Naive thymus-derived CD8-positive, alpha-beta T cell (primary cell): ENCODE measurements at places on chromosomes 11 and 22.
A peak's percentile ranks its signal among the peaks of the same experiment; 100 is the strongest.

DNA sequence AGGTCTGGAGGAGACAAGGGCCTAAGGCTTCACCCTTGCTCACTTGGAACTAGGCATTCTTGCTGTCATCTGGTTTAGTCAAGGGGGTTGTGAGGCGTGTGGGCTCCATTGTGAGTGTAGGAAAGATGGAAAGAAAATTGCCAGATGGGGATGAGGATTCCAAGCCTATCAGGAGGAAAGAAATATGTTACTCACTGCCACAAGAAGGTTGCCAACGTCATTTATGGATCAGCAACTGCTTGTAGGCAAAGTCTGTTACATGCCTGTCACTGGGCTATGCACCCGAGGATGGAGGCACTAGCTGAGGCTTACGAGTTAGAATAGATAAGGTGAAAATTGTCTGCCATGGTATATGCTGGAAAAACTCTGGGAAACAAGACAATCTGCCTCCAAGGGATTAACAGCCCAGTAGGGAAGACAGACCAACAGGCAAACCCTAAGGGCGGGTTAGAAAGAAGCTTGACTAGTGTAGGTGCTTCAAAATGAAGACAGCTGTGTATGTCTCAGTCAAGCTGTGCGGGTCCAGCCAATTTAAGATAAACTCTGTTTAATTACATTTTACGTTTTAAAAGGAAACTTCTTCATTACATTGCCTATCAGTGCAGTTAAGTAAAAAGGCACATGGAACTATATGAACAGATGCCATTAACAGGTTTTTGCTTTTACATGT, 47.4 kb downstream of the SNX19 start:
- DNase-seq: no peak

DNA sequence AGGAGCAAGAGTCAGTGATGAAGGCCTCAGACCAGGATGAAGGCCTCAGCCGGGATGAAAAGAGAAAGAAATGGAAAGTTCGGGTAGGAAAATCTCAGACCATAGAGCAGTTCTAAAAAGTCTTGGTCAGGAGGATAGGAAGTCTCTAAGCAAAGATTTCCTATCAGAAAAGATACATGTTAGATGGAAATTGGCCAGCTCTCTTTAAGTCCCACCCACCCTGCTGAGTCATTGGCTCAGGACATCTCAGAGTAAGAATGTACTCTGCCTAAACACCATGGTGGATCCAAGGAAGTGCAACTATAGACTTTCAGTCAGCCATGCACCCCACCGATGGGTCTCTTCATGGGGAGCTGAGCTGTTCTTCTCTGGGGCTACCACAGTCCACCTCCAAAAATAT, 4.4 kb downstream of the OR8B3 start:
- DNase-seq: no peak

GRCh38 chr11:124778281-124778680, 16.2 kb upstream of the ESAM start:
- DNase-seq: no peak

DNA sequence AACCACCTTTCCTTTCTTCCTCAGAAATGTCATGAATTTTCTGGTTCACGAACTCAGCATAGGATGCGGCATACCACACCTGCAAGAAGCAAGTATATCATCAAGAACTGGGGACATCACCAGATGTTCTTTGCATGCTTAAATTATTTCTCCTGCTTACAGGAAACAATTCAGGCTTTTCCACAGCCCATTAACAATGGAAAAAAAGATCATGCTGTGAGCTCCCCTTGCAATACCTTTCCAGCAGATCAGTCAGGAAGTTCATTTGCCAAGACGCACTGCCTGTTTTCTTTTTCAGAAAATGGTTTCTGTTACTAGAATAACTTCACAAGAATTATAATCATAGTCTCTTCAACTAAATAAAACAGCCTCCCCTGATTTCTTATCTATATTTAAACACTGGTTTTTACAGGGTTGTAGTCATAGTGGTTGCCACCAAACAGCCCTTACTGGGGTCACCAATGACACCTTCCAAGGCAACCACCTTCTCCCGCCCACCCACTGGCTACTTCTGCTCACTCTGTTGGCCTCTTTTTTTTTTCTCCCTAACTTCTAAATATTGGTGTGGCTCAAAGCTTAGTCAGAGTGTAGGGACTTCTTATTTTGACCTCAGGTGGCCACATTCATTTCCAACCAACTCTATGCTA, 42.3 kb upstream of the NFRKB start:
- DNase-seq: no peak

DNA sequence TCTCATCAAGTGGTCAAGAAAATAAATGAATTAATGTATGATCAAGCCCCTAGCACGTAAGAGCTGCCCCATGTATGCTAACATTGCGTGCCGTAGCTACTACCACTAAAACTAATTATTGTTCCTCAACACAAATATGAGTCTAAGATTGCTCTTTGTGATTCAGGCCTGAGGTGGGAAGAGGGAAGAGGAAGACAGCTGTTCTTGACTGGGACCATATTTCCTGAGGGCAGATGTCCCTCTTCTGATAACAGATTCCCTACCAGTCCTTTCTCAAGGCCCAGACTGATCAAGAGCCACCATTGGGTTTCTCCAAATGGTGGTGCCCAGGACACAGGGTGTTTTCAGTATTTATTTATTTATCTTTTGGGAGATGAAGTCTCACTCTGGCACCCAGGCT, 87.2 kb upstream of the CADM1 start:
- no peak for DNase-seq

GRCh38 chr11:72091292-72091691, 10.6 kb downstream of the LRRC51 start:
- DNase-seq: peak; percentile 72

GRCh38 chr22:44212936-44213335, 32.2 kb downstream of the PARVG start:
- no peak for DNase-seq

- DNase-seq: peak; percentile 19
Observed at GRCh38 chr11:105000797-105001196, 22.2 kb downstream of the CASP5 start.

GRCh38 chr22:24588757-24589481, 4.0 kb downstream of the LRRC75B start:
- DNase-seq: no peak

- DNase-seq: peak; percentile 44
Observed at GRCh38 chr11:1772270-1773130, 8.8 kb upstream of the CTSD start.

DNA sequence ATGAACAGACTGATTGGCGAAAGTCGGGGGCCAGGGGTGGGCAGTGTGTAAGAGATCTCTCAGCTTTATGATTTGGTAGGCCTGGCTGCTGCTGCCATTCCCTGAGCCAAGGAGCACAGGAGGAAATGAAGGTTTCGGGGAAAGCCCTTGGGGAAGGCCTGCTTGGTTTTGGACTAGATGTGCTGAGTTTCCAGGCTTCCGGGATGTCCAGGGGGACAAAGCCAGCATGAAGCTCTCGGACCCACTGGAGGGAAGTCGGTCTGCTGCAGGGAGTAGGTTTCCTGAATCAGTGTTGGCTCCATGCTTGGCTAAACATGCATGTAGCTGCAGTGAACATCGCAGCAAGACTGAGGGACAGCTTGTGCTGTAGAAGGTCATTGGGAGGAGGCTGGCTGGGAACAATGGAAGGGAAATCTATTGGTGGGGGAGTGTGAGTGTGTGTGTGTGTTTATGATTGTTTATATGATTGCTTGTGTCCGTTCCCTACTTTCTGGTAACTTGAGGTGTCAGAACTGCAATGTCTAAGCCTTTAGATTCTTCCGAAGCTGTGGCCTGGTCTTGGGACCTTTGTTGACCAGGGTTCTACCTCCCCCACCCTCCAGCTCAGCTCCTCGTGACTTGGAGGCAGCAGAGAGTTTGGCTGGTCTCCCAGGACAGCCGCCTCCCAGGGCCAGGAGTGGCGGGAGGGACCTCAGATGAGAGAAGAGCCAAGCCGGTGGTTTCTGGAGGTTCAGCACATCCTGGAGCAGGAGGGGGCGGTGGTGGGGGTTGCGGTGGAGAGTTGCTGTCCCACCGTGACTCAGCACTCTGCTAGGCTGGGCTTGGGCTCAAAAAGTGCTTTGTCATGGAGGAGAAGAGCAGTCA, 4.0 kb upstream of the FTH1 start:
- DNase-seq: no peak

DNA sequence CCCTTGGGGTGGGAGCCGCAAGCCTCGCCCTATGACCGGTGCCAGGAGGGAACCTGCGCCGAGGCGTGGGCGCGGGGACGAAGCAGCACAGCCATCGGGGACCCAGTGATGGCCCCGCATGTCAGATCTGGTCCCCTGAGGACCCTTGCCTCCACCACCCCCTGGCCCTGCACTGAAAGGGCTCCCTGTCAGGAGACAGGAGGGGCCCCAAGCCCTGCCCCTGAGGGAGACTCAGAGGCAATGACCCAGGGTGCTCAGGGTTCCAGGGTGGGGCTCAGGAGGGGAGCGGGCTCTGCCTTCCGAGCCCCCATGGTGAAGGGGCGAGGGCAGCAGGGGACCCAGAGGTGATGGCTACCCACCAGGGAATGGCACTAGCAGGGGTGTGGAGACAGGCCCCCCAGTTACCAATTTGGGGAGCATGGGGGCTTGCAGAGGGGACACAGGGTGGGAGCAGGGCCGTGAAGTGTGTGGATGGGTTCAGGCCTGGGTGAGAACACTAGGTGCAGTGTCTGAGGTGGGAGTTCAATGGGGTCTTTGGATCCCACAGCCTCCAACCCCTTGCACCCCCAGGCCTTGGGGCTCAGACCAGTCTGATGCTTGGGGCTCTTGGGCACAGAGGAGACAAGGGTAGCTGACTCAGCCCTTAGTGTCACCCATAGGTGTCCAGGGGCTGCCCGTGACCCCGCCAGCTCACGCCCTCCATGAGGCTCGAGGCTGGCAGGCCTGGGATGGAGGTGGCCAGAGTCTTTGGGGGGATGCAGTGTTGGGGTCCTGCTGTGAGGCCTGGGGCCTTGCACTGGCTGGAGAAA, 499 bp downstream of the LRRC56 start:
- DNase-seq: no peak

DNA sequence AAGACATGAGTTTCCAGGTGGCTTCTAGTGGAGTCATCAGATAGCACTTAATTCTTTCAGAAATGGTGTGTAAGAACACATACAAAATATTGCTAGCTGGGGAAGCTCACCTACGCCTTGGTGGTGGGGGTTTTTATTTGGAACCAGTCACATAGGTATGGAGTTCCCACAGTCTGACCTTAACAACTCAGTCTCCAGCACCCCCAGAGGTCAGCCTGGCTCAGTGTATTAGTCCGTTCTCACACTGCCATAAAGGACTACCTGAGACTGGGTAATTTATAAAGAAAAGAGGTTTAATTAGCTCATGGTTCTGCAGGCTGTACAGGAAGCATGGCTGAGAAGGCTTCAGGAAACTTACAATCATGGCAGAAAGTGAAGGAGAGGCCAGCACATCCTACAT, 317.5 kb upstream of the ZC3H12C start:
- DNase-seq: no peak

GRCh38 chr11:3605771-3606203, 36.0 kb downstream of the ART5 start:
- DNase-seq: no peak
